Retinal pigment epithelial cell (primary cell): ENCODE measurements at places on chromosomes 2 and 18.

- DNase-seq: no peak
Observed at GRCh38 chr18:27604583-27604982, 419.5 kb upstream of the CHST9 start.

- DNase-seq: no peak
Observed at GRCh38 chr2:221810245-221810644, 238.1 kb upstream of the EPHA4 start.

- DNase-seq: no peak
Observed at GRCh38 chr2:8487461-8487932, 194.4 kb upstream of the ID2 start.

GRCh38 chr2:27756544-27757498 is 14.7 kb upstream of the MRPL33 start:
- DNase-seq: no peak

DNA sequence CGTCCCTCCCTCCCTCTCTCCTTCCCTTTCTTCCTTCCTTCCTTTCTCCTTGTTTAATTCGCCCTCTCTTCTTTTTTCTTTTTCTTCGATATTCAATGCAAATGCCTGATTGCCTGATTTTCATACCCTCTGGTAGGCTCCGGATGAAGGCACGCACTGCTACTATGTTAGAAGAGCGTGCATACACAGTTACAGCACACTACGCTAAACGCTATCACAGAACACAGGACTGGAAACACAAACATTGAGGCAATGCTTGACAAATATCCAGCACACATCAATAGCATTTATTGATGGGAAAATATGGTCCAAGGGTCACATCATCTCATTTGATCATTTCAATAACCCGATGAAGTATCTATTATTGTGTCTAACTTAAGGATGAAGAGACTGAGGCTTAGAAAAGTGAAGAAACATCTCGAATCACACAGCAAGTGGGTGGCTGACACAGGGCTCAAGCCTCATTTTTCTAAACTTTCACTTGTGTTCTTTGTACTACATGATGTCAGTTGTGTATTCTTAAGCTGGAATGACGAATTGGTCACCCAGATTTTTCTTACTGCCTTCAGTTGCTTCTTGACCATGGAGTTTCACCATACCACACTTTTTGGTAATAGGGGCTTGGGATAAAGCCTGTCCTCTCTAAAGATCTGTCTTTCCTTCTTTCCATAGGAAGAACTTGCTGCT is 101.8 kb downstream of the TRIB2 start:
- peak; percentile 13 for DNase-seq

GRCh38 chr2:207990784-207991183 is 34.5 kb downstream of the PLEKHM3 start:
- DNase-seq: no peak

DNA sequence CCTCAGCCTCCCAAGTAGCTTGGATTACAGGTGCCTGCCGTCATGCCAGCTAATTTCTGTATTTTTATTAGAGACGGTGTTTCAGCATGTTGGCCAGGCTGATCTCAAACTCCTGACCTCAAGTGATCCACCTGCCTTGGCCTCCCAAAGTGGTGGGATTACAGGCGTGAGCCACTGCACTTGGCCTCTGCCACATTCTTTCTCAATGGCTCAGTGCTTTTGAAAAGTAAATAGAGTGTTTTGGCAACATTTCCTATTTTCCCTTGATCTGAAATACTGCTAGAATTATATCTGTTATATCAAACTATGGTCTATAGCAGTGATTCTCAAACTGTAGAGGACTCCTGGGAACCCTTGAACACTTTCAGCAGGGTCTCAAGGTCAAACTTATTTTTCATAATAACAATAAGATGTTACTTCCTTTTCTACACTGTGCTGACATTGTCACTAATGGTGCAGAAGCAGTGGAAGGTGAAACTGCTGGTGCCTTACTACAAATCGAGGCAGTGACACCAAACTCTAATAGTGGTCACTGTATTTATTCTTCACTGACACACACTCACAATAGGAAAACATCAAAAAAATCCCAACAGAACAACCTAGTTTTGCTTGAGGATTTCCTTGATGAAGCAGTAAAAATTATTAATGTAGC is 10.6 kb downstream of the DAW1 start:
- no peak for DNase-seq

DNA sequence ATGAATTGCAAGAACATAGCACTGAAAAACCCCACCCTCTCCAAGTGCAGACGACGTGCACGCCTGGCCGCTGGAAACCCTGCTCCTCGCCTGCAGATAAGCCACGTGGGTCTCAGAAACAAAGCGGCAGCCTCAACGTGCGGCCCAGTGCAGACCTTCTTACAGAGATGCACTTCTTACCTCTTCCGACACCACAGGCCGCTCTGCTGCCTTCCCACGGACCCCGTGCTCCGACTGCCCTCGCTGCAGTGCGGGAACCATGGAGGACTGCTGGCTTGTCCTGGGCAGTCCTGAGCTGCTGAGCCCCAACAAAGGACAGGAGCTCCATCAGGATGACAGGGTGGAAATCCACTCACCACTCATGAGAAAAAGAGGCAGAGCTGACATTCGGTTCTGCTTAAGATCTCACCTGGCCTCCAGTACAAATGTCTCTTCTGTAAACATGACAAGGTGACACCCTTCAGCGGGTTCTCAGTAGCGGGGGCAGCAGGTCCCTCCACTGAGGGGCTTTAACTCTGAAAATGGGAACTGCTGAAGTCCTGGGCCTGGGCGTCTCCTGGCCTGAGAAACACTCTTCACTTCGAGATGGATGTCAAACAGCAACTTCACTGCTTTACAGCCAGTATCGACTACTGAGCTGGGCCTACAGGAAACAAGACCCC is 6.2 kb downstream of the COPS9 start:
- no peak for DNase-seq

DNA sequence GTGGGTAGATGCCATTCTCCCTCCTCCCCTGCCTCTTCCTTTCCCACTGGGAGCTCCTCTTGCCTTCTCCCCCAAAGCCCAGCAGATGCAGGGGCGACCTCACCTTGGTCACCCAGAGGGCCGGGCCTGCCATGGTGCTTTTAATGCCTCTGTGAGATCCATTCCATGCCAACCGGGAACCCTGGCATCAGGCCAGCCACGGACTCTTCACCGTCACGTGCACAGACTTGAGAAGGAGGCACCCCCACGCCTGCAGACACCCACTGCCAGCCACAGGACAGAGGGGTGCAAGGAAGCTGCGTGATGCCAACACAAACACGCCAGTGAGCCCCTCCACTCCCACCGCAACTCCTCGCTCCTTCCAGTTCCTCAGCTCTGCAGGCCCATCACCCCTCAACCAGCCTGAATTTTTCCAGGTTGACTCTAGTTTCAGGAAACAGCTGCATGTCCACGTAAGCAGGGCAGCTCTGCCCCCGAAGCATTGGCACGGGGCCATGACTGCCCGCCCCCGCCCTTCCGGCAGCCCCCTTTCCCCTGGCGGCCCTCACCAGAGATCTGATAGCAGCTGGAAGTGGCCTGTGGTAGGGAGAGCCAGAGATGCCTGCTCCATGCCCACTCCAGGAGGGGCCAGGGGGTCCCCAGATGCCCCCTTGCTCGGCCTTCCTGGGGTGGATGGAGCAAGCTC is 50.8 kb downstream of the DNMT3A start:
- DNase-seq: no peak

DNA sequence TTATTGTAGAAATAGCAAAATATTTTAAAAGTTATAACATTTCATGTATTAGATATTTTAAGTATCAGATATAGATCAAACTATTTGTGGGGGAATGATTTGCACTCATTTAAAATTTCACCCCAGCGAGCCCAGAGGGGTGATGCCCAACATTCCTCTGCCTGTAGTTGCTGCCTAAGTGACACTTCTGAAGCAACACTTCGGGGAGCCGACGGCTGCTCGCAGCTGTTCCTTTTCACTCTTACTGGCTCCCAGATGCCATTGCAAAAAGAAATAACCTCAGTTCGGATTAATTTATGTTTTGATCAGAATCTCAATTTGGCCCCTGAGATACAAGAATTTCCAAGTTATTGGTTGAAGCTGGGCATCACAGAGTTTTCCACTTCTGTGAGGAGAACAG is 603.8 kb downstream of the PLCL1 start:
- DNase-seq: no peak

GRCh38 chr18:50662177-50662576 is 102.3 kb downstream of the MAPK4 start:
- no peak for DNase-seq
